ENCODE measurements at places on chromosomes 13 and 19.

DNA sequence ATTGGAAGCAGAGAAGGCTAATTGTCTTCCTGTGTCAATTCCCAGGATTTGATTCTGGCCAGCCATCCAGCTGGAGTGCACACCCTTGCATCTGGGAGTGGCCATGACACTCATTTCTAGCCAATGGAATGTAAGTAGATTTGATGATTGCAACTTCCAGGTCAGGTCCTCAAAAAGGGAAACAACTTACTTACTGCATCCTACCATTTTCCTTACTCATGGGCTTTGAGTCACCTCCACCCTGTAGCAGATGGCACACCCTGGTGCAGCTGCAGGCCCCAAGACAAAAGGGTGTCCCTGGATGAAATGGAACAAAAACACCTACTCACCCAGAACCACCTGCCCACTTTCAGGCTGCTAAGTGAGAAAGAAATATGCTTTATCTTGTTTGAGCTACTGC lies 27.3 kb upstream of the MPHOSPH8 start:
- no peak for DNase-seq

GRCh38 chr13:34803756-34804155 lies 138.3 kb upstream of the NBEA start:
- no peak for DNase-seq

DNA sequence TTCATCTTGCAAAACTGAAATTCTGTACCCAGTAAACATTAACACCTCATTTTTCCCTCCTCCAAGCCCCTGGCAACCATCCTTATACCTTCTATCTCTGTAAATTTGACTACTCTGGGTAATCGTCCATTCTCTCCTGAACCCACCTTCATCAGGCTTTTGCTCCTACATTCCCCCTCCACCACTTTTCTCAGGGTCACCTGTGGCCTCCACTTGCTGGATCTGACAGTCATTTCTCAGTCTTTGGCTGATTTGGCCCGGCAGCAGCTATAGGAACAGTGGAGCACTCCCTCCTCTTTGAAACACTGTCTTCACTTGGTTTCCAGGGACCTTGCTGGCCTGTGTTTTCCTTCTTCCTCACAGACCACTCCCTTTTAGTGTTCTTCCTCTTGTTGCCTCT lies 83.5 kb downstream of the LRCH1 start:
- DNase-seq, result no peak

DNA sequence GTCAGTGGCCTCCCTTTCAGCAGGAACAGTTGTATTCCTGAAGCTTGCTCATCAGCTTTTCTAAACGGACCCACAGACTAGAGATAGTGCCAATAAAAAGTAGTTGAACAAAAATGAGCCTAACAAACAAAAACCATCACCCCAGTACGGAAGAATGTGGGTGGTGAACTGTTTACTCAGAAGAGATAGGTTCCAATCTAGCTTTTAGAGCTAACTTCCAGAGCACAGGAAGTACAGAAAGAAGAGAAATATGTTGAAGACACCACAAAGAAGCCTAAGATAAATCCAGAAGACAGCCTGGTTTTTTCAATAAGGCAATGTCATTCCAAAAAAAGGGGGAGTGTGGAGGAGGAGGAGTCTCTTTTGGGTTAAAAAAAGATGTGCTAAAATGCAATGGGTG lies 2.8 kb upstream of the LMO7 start:
- peak; percentile 71 for DNase-seq

DNA sequence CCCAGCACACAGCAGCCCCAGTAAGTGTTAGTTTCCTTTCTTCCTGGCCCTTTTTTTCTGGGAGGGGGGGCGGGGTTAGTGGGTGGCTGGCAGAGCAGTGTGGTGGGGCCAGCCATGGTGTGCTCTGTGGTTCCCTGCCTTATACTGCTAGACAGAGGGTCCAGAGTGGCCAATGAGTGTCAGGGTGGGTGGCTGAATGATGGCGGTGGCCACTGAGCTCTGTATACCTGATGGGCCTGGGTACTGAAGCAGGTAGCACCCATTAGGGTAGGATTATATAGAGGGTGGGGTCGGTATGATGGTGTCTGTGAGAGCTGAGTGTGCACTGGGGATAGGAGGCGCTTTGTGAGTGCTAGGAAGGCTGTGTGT lies 13.8 kb downstream of the CIC start:
- no peak for DNase-seq

- DNase-seq, result no peak
These were observed 80.3 kb upstream of the KLHL1 start for GRCh38 chr13:70188567-70188966.

DNA sequence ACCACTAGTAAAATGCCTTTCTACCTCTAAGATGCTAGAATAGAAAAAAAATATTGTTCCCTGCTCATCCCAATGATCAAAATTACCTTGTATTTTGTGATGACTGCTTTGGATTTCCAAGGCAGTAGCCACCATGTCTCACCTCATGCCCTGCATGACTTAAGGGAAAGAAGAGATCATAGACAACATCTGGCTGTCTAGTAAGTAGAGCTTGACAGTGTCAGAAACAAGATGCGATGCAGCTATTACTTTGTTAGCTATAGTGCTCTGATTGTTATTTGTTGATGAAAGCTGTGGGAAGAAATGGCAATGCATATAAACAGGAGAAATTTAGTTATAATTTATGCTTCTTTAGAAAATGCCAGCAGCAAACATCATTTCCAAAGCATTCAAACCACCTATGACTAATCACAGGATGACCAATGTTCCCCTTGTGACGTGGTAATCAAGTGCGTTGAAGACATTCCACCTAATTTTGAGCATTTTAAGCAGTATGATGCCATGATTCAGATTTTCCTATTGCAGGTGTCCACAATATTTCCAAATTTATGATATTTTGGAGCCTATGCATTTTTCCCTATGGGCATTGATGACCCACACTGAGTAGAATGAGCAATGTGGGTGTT lies 308.3 kb downstream of the KCNRG start:
- peak; percentile 69 for DNase-seq

- DNase-seq, result no peak
These were observed 26.3 kb downstream of the CNFN start for GRCh38 chr19:42363614-42364346.

- DNase-seq, result no peak
These were observed 111.1 kb downstream of the LACC1 start for GRCh38 chr13:43990829-43991228.

DNA sequence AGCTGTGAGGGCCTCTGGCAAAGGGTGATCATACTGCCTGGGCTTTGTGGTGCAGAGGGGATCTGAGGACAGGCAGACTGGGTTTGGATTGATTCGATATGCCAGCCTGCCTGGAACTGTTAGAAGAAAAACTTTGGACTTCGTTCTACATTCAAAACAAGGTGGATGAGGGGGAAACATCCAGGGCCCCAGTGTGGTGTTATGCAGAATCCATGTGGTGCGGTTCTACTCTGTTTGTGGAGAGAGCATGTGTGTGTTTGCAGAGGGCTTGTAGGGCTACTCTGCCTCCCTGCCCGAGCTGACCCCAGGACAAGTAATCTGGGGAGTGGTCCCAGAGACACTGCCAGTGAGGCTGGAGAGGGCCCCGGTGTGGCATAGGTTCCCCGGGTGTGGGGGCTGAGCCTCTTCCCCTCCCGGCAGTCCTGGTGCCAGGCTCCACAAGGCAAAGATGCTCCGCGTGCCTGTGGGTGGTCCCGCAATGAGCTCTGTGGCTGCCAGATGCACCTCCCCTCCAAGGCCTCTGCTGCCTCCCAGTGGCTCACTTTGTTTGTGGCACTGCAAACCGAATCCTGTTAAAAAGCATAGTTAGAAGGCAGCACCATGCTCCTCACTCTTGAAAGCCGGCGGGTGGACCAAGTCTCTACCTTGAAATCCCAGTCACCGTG lies 22.3 kb upstream of the TFDP1 start:
- peak; percentile 87 for DNase-seq

DNA sequence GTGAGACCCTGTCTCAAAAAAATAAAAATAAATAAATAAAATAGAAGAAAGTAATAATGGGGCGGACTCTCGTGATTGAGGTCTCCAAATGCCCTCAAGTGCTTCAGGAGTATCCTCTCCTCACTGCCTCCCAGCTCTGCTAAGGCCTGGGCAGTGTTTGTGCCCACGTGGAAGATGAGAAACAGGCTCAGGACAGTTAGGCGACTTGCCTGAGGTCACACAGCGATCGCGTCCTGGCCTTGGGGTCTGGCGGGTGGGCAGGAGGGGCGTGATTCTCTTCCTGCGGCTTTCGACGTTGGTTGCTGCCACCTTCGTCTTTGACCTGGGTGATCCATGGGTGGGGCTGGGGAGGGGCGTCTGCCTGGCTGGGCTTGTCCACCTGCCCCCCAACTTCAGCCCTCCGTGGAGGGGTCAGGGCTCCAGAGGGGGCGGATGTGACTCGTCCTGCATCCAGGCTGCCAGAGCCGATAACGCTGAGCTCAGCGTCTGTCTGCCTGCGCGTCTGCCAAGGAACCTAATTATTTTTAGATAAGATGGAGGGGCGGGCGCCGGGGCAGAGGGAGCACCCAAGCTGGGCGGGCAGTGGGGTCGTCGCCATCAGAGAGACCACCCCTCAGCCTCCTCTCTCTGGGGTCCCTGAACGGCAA lies 56.9 kb downstream of the NFIC start:
- no peak for DNase-seq

DNA sequence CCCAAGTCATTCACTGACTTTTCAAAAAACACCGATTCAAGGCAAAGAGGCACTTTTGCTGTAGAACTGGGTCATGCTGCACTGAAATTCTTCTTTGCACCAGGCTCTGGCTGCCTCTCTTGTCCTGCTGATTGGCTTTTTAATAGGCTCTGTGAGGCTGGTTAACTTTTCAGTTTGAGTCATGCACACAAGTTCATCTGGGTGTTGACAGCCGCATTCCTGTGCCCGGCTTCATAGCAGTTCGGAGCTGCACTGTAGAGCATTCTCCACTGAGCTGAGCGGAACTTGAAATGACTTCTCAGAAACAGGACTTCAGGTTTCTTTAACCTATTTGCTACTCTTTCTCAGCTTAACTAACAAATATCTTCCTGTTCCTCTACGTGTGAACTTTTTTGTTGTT lies 978.3 kb downstream of the UQCRFS1 start:
- DNase-seq, result no peak

DNA sequence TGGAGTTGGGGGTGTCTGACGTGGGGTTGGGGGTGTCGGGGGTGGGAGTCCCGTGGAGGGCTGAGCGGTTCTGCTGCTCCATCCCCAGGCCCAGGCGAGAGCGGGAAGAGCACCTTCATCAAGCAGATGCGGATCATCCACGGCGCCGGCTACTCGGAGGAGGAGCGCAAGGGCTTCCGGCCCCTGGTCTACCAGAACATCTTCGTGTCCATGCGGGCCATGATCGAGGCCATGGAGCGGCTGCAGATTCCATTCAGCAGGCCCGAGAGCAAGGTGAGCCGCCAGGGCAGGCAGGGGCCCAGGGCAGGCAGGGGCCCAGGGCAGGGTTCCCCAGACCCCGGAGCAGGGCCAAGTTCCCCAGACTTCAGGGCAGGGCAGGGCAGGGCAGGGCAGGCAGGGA lies 12.7 kb downstream of the GNA15 start:
- DNase-seq, result no peak

DNA sequence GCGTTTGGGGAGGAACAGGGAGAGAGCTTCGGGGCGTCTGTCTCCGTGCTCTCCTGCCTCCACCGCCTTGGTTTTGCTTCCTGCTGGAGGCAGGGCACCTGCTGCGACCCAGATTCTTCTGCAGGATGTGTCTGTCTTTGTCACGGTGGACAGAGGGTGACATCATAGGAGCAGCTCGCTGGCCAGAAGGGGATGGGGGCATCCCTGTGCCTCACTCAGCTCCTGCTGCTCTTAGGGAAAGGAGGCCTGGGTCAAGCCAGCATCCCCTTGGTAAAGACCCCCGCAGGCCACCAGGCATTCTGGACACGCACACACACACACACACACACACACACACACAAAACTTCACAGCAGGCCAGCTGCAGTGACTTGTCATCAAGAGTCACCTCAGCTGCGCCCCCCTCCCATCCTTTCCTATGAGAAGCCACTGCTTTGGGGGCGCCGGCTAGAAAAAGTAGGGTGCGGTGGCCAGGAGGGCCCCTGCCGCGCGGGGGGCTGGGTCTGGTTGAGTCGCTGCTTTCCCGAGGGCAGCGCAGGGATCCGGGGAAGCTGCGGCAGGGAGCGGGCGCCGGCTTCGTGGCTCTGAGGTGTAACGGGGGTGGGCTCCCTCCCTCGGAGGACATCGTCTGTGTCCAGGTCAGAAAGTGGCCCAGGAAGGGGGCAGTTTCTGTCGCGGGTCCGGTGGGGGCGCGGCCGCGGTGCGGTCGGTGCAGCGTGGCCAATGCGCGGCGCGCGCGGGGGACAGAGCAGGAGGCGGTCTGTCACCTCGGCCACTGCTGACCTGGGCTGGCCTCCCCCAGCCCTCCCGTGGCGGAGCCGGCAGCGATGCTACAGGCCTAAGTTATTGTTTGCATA lies 15.8 kb upstream of the NPAS1 start:
- DNase-seq, result no peak

- DNase-seq, result no peak
These were observed 3.7 kb upstream of the NOP53 start for GRCh38 chr19:47741544-47742140.

DNA sequence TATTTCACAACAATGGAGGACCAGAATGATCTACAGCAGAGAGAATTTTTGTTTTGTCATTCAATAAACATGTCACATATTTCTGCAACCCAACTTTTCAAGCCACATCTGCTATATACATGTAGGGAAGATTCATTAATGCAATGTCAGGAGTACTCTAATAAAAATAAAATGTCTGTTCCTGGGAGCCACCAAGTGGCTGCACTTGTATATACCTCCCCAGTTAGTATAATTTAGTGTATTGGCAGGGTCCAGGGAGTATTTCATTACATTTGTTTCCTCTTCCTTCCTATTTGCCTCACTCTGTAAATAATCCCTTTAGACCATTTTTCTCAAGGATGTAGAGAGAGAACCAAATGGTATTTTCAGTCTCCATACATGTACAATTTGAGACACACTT lies 1169.0 kb downstream of the DIAPH3 start:
- DNase-seq, result no peak

GRCh38 chr19:1037621-1038064 lies 2.3 kb upstream of the ABCA7 start:
- DNase-seq, result no peak

DNA sequence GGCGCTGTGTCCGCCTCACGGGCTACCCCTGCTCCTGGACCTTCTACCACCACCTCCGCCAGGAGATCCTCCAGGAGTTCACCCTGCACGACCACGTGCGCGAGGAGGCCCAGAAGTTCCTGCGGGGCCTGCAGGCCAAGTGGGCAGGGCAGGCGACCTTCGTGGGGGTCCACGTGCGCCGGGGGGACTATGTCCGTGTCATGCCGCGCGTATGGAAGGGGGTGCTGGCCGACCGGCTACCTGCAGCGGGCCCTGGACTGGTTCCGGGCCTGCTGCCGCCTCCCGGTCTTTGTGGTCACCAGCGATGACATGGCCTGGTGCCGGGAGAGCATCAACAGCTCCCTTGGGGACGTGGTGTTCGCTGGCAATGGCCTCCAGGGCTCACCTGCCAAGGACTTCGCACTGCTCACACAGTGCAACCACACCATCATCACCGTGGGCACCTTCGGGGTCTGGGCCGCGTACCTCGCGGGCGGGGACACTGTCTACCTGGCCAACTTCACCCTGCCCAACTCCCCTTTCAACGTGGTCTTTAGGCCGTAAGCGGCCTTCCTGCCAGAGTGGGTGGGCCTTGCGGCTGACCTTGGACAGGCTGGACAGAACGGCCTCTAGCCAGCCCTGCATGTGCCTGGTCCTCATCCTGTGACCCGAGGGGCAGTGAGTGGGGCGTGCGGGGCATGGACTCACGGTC lies 7.8 kb upstream of the NTN5 start:
- DNase-seq, result no peak

- DNase-seq, result no peak
These were observed 3.7 kb upstream of the SOX21 start for GRCh38 chr13:94716016-94716415.

All from adipocyte (in vitro differentiated cells).